AML-193 (cell line): ENCODE measurements at places on chromosomes 6 and 20.
A peak's percentile ranks its signal among the peaks of the same experiment; 100 is the strongest.

DNA sequence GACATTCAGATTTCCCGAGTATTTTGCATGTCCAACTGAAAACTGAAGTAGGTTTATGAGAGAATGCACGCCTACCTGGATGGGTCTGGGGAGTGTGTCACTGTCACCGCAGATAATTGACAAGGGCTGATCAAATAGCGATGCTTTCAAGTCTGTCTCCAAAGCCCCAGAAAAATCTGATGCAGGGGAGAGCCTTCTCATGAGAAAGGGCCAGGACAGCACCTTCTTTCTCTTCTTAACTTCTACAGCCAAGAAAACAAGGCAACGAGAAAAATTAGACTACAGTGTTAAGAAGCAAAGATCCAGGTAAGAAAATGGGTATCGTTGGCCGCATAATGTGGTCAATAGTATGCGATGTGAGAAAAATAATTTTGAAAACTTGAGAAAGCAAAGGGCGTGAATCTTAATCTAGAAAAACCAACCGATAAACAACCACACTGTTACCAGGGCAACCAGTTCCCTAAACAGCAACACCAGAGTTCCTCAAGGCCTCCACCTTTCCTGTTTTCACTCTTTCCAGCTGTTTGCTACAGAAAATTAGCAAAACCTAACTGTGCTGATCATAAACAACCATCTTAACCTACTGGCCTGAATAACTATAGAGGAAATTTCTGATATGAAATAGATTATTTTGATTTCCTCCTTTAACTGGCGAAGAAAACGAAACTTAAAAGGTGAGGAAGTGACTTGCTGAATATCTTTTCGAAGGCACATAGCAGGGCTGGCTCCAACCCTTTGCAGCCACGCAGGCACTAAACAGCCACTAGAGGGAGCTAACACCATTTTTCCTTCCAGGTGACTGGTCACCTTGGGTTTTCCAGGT lies 2.6 kb downstream of the TAGAP start:
- peak; percentile 89 for DNase-seq

DNA sequence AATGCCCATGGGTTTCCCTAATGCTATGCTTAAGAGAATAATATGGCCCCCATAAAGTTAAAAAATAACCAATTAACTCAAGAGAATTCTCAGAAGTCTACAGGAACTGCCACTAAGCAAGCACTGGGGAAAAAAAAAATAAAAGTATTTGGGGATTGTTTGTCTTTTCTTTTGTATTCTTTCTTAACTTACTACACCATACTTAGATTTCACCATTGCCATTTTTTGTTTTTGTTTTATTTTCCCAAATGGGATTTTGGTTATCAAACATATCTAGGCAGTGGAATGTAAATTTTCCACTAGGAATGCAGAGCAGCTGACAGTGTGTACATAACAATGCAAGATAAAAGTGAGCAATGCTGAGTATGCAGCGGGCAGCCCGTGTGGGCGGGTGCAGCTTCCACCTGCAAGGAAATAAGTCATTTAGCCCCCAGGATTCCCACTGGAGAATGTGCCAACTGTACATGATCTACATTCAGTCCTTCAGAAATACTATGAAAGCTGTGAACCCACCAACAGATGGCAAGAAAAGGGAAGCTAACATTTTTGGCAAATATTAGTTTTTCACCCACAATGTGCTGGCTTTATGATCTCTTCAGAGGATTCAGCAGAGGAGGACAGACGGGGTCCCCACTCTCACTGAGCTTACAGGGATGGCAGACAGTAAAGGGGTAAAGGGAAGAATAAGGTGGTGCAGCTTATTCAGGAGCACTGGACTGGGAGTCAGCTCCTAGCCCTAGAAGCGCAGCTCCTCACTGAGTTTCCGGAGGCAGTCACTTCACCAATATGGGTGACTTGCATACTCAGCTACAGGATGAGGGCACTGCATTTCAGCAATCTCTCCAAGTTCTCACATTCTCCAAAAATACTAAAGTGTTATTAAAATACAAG lies 44.4 kb downstream of the DCDC2 start:
- DNase-seq, result no peak

GRCh38 chr6:90186637-90187371 lies 109.8 kb downstream of the BACH2 start:
- no peak for DNase-seq

GRCh38 chr6:142624978-142625715 lies 319.8 kb downstream of the HIVEP2 start:
- DNase-seq, result no peak

DNA sequence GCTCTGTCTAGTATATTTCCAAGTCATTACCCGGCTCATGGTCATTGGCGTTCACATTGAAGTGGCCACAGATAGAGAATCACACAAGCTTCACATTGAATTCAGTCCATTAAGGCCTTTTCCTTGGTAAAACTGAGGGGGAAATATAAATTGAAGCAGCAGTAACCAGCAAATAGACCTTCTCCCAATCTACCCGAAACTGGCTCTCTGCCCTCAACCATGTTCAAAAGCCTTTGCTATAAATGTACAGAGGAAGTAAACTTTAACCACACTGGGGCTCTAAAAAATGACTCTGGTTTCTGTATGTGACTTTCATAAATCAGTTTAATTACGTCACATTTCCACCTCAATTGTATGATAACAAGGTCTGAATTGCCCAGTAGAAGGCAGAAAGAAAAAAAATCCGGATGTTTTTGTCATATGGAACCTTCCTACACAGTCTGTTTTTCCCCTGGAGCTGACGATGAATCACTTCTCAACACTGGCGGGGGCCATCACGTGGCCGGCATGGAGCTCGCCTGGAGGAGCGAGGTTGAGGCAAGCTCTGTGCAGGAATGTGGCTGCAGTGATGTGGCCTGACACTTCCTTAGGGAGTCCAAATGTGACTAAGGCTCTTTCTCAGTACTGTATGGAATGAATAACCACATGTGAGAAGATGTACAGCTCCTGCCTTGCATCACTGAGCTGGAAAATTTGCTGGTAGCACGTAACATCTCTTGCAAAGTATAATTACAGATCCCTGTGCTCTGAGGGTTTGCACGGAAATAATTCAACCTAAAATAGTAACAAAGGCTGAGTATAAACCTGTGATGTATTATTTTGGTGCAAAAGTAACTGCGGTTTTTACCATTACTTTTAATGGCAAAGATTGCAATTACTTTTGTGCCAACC lies 58.6 kb upstream of the SNX9 start:
- peak; percentile 74 for DNase-seq

DNA sequence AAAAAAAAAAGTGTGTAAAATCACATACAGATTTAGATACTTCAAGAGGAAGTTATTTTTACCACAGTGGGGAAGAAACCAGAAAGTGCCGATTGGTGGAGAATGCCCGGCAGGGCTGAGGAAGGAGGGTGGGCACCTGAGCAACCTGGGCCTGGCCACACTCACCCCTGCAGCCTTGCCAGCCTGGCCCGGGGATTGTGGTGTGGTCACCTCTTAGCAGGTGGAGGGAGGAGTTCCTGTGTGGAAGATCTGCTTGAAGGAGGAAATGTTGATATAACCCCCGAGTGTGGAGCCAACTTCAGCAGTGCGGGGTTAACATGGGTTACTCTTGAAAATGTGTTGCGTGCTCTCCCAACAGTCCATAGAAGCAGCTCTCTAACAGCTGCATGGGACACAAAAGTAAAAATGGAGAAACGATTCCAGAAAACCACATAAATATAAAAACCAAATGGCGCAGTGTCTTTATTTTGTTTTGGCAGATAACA lies 14.7 kb downstream of the UST start:
- no peak for DNase-seq

- DNase-seq, result no peak
These were observed 387.1 kb upstream of the AGPAT4 start for GRCh38 chr6:161660666-161661571.

- no peak for DNase-seq
These were observed 435.0 kb downstream of the PTPRT start for GRCh38 chr20:42754706-42755105.

DNA sequence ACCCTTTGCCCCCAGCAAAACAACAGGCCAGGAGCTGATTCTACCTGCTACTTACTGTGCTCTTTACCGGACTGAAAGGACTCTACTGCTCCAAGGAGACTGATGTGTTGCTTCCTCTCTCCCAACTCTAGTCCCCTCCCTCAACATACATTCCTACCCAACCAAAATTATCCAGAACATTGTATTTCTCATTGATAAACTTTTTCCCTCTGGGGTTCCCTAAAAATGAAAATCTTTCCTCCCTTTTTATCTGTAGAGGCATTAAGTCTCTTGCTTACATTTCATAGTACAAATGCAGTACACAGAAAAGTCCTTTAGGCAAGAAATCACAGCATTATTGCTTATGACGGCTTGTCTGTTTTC lies 940 bp upstream of the HS3ST5 start:
- DNase-seq, result no peak

DNA sequence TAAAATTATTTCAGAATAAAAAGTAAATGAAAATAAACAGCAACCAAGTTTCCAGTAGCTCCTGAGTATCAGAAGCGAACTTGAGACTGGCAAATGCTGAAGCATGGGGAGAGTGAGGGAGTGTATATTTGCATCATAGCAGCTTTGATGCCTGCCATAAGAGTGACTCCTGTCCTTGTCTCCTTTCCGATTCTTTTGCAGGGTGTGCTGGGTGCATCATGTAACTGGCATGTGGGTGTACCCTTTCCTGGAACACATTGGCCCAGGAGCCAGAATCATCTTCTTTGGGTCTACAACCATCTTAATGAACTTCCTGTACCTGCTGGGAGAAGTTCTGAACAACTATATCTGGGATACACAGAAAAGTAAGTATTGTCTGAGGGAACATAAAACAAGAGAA lies 117.4 kb downstream of the ADAT2 start:
- no peak for DNase-seq

GRCh38 chr6:84213217-84213616 lies 14.2 kb downstream of the CEP162 start:
- DNase-seq, result no peak

DNA sequence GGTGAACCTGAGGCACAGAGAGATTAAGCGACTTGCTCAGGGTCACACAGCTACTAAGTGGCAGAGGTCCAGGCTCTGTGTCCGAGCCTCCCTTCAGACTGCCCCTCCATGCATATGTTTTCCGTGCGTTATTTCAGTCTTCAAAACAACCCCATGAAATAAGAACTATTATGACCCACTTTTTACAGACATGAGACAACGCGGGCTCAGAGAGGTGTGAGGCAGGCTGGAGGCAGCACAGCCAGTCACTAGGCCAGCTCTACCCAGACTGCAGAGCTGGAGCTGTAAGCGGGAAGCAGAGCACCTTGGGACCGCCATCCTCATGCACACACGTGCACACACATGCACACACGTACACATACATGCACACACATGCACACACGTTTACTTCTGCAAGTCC lies 62.3 kb downstream of the PSMG4 start:
- no peak for DNase-seq

DNA sequence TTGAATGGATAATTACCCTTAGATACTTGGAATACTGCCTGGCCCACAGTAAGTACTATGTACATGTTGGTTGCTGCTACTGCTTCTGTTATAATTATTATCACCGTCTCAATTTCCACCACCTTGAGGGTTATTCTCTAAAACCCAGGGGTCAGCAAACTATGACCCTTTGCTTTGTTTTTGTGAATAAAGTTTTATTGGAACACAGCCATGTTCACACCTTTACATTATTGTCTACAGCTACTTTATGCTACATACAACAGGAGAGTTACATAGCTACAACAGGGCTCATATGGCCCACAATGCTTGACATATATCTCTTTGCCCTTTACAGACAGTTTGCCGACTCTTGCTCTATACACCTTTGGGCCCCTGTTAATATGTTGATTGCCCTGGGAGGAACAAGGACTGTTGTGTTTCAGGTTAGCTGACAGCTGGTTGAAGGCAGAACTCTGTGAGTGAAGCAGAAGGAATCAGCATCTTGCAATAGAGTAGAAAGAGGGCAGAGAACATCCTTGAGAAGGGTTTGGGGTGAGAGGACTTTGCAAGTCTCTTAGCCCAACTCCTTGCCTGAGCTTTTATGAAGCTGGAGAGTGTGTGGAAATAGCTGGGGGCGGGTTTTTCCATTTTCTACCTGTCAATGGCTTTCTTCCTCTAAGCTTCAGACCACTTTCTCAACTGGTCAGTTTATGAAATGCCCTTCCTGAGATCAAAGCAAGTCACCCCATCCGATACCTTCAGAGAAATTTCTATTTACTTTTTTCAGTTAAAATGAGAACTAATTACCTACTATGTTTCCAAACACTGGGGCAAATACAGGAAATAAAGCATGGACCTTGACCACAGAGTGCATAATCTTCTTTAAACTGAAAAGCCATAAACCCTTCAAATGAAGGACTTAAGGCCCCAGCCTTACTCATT lies 3.5 kb upstream of the MEP1A start:
- no peak for DNase-seq

DNA sequence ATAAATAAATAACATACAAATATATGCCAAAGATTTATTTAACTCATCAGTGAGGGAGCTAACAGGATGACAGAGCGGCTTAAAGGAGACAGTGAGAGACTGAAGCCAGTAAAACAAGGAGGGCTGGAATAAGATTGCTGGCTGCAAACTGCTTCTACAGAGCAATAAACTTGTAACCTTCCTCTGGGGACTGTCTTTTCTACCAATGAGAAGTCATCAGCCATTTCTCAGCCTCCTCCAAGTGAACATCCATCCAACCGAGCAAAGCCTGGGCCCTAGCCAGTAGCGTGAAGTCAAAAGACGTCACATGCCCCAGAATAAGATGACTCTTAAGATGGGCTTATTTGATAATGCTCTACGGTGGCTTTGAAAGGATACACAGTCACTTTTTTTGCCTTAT lies 42.5 kb downstream of the CPXM1 start:
- DNase-seq, result no peak

DNA sequence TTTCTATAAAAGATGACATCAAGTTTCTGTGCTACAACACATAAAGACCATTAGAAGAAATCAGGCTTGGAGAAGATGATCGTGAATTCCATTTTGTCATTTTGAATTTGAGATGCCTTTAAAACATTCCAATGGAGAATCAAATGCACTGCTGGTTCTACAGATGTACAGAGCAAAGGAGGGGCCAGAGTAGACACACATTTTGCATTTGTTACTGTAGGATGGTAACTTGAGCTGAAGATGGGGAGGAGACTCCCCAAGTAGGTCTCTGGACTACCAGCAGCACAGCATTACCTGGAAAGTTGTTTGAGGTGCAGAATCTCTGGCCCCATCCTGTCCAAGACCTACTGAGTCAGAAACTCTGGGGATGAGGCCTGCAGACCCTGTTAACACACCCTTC lies 121.6 kb upstream of the RALGAPA2 start:
- no peak for DNase-seq

- no peak for DNase-seq
These were observed 765.9 kb downstream of the BCKDHB start for GRCh38 chr6:80872199-80872950.

- DNase-seq, result no peak
These were observed 298.6 kb upstream of the SUPT3H start for GRCh38 chr6:45676380-45676779.

- DNase-seq, result no peak
These were observed 32.7 kb upstream of the ID4 start for GRCh38 chr6:19804205-19805128.
